NCI-H2171 (cell line): ENCODE measurements at places on chromosomes 16 and 17.
A peak's percentile ranks its signal among the peaks of the same experiment; 100 is the strongest.

DNA sequence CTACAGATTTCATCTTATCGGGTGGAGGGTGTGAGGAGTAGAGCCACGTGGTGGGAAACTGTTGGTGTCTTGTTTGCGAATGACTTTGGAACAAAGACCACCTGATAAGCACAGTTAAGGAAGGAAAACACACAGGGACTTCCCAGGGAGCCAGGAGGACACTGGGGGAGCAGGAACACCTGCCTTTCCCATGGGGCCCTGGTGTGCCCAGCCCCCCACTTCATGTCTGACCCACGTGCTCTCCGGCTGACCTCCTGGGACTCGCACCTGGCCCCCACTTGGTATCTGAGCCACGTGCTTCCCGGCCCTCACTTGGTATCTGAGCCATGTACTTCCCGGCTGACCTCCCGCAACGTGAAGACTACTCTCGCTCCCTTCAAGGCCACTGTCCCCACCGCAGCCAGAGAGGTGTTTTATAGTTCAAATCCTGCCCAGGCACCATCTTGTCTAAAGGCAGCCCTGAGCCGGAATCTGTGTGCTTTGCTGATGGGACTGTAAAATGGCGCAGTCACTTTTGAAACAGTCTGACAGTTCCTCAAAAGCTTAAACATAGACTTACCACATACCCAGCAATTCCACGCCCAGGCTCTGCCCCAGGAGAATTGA, 5.4 kb upstream of the CSNK1D start:
- no peak for DNase-seq

DNA sequence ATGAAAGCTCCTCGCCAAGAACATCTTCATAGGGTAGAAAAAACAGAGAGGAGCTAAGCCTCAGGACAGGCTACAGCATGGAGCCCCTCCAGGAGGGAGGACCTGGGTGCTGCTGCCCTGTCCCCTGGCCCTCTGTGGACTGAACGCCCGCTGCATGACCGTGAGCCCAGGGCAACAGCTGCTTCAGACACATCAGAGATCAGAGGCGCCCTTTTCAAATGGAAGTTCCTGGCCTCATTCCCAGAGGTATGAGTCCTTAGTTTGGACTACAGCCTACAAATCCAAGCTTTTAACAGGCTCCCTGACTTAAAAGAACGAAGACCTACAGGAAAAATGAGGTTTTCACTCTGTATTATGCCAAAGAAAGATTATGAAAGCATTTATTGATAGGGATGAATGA, 48.5 kb downstream of the ZNF18 start:
- DNase-seq = no peak

GRCh38 chr16:4060009-4060408, 56.2 kb downstream of the ADCY9 start:
- no peak for DNase-seq

DNA sequence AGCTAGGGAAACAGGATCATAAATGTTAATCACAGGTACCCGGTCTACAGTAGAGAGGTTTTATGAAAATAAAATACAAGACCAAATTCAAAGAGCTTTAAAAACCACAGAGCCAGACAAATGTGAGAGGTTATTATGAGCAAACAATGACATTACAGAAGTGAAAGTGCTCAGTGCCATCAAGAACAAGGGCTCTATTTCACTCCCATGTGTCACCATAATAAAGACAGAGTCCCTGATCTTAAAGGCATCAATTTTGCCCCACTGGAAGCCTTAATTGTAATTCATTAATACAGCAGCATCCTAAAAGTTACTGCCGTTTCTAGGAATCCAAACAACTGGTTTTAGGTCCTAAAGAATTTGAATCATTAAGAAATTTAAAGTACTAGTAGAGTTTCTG, 43.7 kb upstream of the CDRT4 start:
- DNase-seq = no peak

GRCh38 chr16:11621920-11622651, 35.4 kb upstream of the LITAF start:
- DNase-seq = peak; percentile 20

- DNase-seq = no peak
Measured at GRCh38 chr16:51818342-51818944, 667.4 kb upstream of the SALL1 start.

DNA sequence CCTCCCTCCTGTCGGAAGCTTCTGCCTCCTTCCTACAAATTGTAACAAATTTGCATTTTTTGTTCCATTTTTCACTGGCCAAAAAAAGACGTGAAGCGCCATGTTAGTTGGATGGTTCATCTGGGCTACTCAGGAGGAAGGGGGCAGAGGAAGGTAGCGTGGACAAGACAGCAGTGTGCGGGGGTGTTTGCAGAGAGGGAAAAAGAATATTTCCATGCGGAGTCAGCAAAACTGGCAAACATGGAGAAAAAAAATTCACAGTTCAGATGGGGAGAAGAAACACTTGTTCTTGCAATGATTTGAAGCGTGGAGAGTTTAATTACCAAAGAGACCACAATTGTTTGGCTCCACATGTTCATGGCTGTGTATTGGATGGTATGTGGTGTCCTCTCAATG, 138.8 kb upstream of the ERCC4 start:
- DNase-seq = no peak

GRCh38 chr17:47611372-47612350, 38.1 kb upstream of the KPNB1 start:
- no peak for DNase-seq

- peak; percentile 63 for DNase-seq
Measured at GRCh38 chr17:7262192-7262934, at the start of gene CLDN7. Gene CLDN7 (minus strand): TSS chr17:7262478. CDS start chr17:7262043, 435 bp downstream.
